ENCODE measurements at places on chromosomes 6 and 20.

DNA sequence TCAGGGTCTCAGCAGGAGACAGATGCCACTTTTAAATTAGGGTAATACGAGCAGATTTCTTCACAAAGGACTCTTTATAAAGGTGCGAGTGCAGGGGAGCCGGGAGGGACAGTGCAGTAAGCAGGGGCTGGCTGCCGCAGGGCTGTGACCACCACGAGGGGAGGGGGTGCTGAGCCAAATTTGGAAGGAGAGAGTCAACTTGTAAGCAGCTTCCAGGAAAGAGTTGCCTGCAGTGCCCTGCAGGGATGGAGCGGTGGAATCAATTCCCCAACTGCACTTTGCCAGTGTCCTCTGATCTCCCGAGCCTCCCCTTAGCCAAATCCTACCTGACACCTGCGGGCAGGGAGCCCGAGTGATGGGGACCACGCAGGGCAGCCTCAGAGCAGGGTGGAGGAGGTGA lies 13.9 kb upstream of the CCDC167 start:
- DNase-seq: no peak

DNA sequence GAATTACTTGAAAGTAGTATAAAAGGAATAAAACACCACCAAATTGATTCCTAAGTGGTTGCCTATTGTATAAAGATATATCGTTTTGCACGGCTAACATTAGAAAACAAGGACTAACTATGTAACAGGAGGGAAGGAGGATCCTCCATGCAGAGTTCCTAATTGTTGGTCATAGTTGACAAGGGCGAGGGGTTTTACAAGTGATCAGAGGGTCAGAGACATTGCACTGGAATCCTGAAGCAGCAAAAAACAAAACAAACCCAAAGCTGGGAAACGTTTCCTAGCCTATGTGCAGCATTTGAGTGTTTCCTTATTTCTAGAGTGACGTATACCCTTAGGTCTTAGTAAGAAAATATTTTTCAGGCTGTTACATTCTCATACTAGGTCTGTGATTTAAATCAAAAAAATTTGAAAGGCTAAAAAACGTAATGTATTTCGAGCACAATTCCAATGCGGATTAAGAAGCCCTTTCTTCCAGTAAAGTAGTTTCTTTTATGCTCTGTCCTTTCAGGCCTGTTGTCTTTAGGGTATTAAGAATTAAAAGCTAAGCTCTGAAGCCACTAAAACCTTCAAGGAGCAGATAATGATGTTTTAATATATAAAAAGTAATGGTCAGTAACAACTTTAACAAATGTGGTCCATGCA lies 373.8 kb upstream of the MMS22L start:
- no peak for DNase-seq

GRCh38 chr20:38893565-38894090 lies 32.6 kb upstream of the FAM83D start:
- peak; percentile 91 for DNase-seq

DNA sequence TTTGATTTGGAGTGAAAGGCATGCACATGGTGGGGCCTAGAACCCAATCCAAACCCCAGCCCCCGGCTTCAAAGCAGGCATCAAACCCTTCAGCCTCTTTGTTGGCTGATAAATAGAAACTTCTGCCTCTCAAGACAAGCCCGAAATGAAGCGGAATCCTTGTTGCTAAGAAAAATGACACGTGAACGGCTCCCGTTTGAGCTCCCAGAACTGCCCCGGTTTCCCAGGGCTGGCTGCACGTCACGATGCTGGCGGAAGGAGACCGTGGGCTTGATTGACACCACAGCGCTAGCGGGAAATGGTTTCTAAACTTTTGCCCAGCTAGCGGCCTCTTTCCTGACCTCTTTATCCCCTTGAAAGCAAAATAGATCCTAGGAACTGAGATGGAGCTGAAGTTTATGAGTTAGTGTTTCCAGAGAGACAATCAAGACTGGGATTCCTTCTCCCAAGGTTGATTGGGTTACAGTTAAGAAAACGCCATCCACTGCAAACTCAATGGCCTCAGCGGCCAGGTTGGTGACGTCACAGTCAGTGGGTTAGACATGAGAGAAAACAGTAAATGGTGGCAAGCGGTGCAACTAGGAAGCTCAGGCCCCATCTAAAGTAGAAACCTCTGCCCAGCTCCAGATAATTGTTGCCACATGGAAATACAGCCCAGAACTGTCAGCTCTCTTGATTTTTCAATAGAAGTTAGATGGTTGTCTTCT lies 117.0 kb downstream of the ANKRD60 start:
- DNase-seq: no peak

- DNase-seq: peak; percentile 14
Measured at GRCh38 chr6:7235712-7236305, 77.2 kb downstream of the SSR1 start.

DNA sequence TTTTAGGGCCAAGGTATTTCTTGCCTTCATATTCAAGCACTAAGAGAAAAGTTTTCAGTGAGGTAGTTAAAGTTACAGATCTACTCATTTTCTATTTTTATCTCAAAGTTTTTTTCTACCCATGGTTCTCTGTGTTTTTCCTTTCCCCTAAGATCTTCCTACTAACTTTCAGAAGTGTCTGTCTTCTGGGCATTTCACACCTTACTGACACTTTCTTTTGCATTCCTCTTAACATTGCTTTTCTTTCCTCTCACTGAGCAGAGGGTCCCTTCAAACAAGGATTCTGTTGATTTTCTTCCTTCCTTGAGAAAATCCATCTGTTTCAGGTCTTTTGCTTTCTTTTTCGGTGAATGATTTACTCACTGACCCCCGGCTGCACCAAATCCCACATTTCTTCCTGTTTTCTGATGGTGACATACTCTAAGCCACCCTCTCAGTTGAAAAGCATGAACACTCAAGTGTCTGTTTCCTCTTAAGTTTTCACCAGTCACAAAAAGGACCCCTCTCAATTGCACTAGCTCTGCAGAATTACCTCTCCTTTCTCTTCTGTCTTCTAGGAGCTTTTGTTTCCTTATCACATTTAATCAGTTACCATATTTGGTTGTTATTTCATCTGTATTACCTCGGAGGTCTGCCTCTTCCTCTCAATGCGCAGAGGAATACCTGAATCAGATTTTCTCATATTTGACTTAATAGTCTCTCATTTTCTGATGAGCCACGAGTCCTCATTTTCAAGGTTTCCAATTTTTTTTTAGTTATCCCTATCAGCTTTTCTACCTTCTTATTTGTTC lies 73.5 kb upstream of the RNF217 start:
- DNase-seq: no peak

- no peak for DNase-seq
Measured at GRCh38 chr20:41316051-41316450, 1.5 kb downstream of the ZHX3 start.

GRCh38 chr20:9392892-9393857 lies 121.2 kb upstream of the LAMP5 start:
- DNase-seq: peak; percentile 76

DNA sequence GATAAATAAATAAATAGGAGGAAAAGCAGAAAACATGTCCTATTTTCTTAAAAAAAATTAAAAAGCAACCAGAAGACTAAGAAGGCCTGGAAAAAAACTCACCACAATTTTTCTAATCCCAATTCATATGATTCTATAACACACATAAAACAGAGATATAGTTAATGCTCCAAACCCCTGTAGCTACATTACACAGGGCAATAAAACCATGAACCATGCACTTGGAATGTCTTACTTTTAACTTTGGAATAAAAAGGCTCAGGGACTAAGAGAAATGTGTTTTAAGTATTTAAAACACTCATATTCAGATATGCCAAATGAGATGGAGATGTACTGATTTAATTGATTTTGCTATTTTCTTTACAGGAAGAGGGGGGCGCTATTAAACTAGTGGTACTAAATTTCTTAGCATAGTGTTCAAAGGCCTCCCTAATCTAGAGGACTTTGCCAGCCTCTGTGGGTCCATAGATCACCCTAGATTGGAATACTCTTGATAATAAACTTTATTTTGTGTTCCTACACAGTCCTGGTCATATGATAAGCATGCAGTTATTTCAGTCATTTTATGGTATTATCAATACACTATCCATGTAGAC lies 30.3 kb upstream of the GCM1 start:
- DNase-seq: no peak

GRCh38 chr6:167736486-167737204 lies 90.1 kb upstream of the AFDN start:
- no peak for DNase-seq

DNA sequence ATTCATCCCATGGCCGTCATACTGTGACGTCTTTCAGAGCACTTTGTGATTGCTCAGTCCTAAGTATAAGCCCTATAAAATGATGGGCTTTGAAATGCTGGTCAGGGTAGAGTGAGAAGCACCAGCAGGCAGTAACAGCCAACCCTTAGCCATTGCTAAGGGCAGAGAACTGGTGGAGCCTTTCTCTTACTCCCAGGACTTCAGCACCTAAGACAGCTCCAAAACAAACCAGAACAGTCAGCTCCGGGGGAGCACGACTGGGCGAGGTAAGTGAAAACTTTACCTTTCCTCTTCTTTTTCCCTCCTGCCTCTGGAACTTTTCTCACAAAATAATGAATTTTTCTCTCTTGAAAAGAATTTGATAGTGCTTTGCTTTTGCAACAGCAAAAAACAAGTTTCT lies at the start of gene VIP:
VIP (plus strand) TSS at position 104 of the 400 bp plus-strand sequence. CDS start 1,381 bp downstream, outside the sequence.
- peak; percentile 30 for DNase-seq

GRCh38 chr20:7094438-7094997 lies 327.0 kb downstream of the BMP2 start:
- DNase-seq: peak; percentile 62

GRCh38 chr20:6630514-6630913 lies 137.0 kb upstream of the BMP2 start:
- DNase-seq: no peak

DNA sequence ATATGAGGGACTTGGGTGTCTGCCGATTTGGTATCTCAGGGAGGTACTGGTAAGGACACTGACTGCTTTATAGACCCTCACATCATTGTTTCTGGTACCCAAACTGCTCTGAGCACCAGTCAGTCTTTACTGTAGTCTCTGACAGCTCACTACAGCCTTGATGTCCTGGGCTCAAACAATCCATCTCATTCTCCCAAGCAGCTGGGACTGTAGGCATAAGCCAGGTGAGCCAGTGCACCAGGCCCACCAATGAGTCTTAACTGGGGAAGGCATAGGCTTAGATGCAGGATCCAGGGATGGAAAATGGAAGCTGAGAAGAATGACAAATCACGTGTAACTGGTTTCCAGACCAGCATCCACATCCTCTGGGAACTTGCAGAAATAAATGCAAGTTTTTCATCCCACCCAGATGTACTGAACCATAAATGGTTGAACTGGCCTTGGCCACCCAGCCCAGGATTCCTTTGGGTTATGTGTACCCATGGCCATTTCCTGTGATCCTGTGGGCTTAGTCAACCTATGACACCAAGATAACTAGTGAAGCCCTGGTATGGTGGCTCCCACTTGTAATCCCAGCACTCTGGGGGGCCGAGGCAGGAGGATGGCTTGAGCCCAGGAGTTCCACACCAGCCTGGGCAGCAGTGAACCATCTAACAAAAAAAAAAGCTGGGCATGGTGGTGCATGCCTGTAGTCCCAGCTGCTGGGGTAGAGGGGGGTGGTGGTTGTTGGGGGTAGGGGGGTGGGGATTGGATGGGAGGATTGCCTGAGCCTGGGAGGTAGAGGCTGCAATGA lies 5.8 kb downstream of the TUBB start:
- no peak for DNase-seq

- DNase-seq: peak; percentile 75
Measured at GRCh38 chr6:38973178-38974057, 75.2 kb upstream of the GLP1R start.

- DNase-seq: no peak
Measured at GRCh38 chr6:18118330-18118729, 4.1 kb downstream of the NHLRC1 start.

DNA sequence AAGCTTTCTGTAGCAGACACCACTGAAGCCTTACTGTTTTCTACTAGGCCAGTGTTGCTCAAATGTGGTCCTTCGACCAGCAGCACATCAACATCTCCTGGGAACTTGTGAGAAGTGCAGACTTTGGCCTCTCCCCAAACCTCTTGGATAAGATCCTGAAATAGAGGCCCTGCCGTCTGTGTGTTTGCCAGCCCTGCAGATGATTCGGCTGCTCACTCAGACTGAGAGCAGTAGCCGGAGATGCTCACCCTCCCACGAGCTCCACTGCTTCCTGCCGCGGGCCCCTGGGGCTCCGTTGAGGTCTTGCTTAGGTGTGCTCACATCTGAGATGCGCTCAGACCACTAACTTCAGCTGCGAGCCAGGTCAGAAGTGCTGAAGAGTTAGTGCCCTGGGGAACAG lies 129.5 kb upstream of the SSTR4 start:
- DNase-seq: no peak

- no peak for DNase-seq
Measured at GRCh38 chr6:123524781-123525180, 112.0 kb downstream of the TRDN start.

DNA sequence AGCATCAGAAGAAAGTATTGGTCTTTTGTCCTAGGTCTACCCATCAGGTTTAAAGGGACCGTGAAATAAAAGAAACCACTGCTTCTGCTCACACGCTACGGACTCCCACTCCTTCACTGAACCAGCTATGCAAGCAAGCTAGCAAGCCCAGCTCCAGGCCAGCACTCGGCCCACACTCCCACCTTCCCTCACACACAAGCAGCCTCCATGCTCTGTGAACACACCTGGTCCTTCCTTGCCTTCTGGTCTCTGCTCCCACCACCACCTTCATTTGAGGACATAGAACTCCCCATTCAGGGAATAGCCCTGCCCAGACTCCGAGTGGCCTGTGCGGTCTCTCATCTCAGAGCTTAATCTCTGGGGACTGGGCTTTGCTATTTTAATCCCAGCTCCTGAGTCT lies 436.4 kb upstream of the CDH4 start:
- DNase-seq: no peak

Measured in RWPE1 (cell line).